ENCODE measurements at places on chromosomes 1 and 21. TPM values are rescaled to one million over a fixed set of nuclear protein-coding genes. Genes with fewer than 3 reads are reported as not detected.

GRCh38 chr1:176379626-176380339 is 83.2 kb upstream of the PAPPA2 start:
- no peak for DNase-seq

- DNase-seq = peak; percentile 65
These were observed at the start of gene SPATC1L for GRCh38 chr21:46183910-46184624. TSS of gene SPATC1L (minus strand) at chr21:46184459. CDS start at chr21:46182816, 1,643 bp downstream.

Gene S1PR1
- total RNA-seq = 76.5 TPM

Gene TRIM45
- total RNA-seq = 0.87 TPM

Gene CCDC17
- 2.6 TPM for total RNA-seq

DNA sequence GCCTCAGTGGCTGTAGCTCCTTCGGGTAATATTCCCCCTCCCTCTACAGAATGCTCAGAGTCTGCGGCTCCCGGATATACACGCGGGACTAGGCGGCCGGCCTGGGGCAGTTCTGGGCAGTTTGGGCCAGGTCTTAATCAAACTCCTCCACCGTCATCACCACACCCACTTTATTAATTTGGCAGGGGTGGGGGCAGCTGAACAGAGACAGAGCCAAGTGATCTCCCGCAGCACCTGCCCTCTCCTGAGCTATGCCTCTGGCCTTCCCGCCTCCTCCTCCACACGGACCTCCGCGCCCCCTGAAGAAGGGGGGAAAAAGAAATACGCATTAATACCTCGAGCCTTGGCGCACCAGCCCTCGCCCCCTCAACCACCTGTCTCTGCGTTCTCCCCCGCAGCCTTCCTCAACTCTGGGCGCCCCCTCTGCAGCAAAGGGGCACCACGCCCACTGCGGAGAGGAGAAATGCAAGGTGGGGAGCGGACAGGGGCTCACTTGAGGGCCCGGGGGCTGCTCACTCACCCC is 42.6 kb downstream of the CD34 start:
- peak; percentile 49 for DNase-seq

- DNase-seq = no peak
These were observed 71.3 kb downstream of the PLPP3 start for GRCh38 chr1:56507925-56508522.

- no peak for DNase-seq
These were observed 67.2 kb upstream of the B3GALNT2 start for GRCh38 chr1:235571482-235571881.

GRCh38 chr1:221439747-221440501 is 302.0 kb downstream of the DUSP10 start:
- DNase-seq = no peak

DNA sequence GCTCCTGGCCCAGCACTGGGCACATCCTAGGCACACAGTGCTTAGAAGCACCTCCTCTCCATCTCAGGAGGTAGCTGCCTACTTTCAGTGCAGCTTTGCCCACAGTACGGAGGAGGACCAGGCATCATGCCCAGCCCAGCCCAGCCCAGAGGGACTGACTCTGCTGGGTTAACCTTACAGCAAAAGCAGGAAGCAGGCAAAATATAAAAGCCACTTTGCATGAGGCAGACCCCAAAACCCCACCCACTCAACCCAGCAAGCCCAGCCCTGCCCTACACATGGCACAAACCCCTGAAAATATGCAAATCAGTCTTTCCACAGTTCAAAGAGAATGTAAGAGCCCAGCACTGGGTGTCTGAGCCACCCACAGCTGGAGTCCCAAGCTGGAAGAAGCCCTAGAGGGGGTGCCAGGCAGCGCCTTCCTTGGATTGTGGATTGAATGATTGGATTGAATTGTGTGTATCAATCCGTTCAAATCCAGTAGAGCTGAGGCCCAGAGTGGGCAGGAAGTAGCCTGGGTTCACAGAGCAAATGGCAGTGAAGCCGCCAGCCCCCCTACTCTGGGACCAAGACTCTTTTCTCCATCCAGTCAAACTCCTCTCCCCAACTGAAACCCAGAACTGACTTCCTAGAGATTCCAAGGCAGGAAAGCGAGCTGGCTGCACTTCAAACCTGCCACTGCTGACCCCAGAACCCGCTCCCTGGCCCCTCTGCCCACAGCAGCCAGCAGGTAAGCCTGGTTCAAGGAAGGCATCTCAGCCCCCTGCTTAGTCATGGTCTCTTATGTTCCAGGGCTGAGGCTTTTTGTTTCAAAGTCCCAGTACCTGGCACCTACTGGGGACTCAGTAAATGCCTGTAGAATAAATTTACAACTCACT is 117.7 kb downstream of the LACTBL1 start:
- no peak for DNase-seq

GRCh38 chr1:14634486-14634885 is 36.0 kb downstream of the KAZN start:
- DNase-seq = no peak

DNA sequence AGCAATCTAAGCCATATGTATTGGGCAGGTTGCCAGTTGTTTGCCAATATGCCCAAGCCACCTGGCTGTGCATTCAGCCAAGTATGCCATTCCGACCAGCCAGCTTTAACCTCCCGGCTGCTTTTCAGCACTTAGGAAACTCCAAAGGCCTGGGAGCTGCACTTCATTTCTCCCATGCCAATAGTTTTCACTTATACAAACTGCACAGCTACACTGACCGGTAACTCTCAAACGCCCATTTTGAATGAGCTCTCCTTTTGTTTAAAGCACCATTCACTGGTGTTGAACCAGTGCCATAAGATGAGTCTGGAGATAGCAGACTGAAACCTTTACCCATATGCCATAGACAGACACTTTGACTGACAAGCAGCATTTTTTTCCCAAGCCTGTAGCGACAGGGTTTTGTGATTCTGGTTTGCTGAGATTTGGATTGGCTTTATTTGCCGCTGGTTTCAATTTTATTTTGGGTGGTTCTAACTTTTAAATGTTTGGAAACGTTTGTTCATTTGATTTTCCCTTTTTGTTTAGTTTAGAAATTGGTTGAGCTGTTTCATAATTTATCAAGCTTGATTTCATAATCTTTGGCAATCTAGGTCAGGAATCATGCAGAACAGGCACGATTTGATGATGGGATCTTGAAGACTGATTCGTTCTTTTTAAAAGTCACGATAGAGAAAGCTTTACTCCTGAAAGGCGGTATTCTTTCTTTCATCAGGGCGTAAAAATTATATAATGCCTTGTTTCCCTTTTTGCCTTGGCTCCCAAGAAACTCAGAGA is 144.6 kb downstream of the NFIA start:
- no peak for DNase-seq

GRCh38 chr1:236760480-236760879 is 34.6 kb upstream of the MTR start:
- DNase-seq = no peak

GRCh38 chr1:15941899-15942660 is 33.8 kb downstream of the ZBTB17 start:
- no peak for DNase-seq

Gene RBM34
- total RNA-seq = 115 TPM

Gene CELA3A
- total RNA-seq = not detected

DNA sequence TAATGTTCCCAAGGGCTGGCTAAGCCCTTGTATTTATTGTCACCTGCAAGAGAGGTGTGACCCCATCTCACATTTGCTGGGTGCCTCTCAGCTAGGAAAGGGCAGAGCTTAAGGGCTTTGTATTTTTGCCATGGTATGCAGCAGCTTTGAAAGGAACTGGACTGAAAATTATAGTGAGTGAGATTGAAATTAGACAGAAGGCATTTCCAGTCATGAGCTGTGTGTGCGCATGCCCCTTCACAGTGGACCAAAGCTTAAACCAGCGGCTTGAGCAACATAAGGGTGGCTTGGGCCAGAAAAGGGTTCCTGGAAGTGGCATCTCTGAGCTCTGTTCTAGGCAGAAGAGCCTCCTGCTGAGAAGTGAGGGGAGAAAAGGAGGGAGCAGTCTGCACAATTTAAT is 19.8 kb downstream of the MYOG start:
- no peak for DNase-seq

DNA sequence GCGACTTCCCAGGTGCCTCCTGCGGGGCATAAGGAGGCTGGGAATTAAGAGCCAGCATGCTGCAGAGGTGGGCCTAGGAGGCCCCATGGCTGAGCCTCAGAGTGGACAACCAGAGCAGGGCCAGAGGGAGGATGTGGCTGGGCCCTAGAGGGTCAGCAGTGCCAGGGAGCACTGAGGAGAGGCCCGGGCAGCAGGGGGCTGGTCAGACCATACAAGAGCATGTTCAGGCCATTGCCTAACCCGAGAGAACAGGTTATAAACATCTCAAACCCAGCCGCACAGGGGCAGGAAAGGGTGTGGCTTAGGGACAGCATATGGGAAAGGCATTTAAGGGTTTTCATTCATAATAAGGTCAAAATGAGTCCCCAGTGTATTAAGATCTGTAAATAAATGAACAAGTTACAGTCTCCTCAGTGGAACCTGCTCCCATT is 51.1 kb downstream of the IER5 start:
- DNase-seq = no peak

GRCh38 chr21:45317398-45318145 is 29.9 kb upstream of the POFUT2 start:
- DNase-seq = no peak

DNA sequence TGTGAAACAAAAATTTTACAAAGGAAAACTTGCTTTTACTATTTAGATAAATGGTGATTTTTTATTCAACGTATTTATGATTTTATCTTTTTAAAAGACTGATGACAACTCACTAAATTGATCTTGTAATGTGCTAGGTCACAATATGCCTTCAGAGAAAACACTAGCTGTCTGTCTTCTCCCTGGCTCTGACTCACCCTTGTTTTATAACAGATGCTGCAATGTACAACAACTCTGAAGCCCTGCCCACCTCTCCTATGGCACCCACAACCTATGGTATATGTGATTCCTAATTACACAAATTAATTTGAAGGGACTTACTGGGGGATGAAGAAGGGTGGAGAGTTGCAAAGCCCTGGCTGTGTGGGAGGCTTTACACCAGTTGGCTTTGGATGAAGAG is 24.7 kb upstream of the HSD17B7 start:
- DNase-seq = no peak

Gene OR2L2
- total RNA-seq = not detected

- DNase-seq = no peak
These were observed 61.6 kb downstream of the DHRS3 start for GRCh38 chr1:12556368-12556930.

- peak; percentile 75 for DNase-seq
These were observed 25.0 kb downstream of the SZT2 start for GRCh38 chr1:43414634-43415223.

DNA sequence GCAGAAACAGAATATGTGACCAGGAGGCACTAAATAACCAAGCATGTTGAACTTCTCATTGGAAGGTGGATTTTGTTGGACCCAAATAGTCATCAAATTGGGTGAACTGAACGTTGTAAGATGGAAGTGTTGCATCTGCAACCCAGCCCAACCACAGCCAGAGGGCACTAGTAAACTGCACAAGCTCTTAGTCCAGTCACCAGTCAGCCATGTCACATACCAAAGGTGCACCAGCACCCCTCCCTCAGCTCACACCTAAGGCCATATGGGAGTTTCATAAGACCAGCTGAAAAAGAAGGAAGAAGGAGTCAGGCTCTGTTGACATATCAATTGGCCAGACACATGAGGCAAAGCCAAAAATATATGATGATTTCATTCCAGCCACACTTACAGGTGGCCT is 481.7 kb upstream of the NR5A2 start:
- no peak for DNase-seq

DNA sequence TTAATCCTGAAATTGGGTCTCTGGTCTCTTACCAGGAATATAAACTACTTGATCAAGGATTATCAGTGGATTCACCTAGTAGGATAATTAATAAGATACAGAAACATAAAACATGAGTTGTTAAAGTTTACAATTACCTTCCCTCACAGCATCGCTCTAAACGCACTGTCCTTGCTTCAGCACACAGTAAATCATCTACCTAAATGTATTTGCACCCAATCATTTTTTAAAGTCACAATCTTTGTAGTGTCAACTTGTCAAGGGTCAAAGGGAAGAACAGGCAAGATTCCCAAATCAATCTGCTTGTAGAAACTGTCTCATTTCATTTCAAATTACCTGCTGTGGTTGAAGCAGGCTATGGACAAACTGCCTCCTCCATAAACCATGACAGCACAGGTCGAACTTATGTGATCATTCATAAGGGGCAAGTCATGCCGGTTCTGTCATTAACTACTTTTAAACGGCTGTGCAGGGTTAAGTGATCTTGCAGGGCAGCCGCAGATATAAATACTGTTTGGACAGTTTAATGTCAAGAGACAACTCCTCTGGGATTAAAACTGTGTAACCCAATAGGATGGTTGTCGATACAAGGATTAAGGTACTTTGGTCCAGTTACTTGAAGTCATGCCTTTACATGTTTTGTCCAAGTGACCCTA is 93.6 kb downstream of the ZNF281 start:
- no peak for DNase-seq

- no peak for DNase-seq
These were observed 102.8 kb upstream of the SERTAD4 start for GRCh38 chr1:210129759-210130158.

- DNase-seq = no peak
These were observed 22.2 kb upstream of the SLC5A9 start for GRCh38 chr1:48200166-48200900.

Gene SNX7
- not detected for total RNA-seq

- no peak for DNase-seq
These were observed 83.0 kb upstream of the COL11A1 start for GRCh38 chr1:103191327-103191726.

DNA sequence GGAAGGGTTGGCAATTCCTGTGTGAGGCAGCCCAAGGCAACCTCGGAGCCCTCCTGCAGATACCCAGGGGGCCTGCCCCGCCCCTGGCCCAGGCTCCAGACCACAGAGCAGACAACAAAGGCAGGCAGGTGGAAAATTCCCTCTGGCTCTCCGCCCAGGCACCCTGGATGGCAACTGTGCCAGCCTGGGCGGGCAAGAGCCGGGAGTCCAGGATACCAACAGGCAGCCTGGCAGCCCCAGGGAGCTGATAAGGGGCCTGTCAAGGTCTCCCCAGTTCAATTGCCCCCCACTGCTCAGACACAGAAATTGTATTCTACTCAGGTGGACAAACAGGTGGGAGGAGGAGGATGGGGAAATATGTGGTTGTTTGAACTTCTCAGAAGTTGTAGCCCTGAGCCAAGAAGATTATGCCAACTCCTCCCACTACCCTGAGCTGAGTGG is 15.4 kb upstream of the GPR37L1 start:
- no peak for DNase-seq

GRCh38 chr1:76425201-76426145 is 350.9 kb downstream of the ST6GALNAC3 start:
- no peak for DNase-seq

GRCh38 chr1:64917328-64917861 is 49.0 kb downstream of the JAK1 start:
- DNase-seq = no peak

GRCh38 chr1:205483372-205483771 is 21.1 kb upstream of the CDK18 start:
- DNase-seq = no peak

All from activated CD8-positive, alpha-beta T cell treated with anti-CD3 and anti-CD28 coated beads, Interleukin-2, amount 10 ng/mL, durations not matched to agents 7 days and 5 days (primary cell).